ENCODE measurements at places on chromosomes 1 and 21. TPM values are rescaled to one million over a fixed set of nuclear protein-coding genes. Genes with fewer than 3 reads are reported as not detected.

DNA sequence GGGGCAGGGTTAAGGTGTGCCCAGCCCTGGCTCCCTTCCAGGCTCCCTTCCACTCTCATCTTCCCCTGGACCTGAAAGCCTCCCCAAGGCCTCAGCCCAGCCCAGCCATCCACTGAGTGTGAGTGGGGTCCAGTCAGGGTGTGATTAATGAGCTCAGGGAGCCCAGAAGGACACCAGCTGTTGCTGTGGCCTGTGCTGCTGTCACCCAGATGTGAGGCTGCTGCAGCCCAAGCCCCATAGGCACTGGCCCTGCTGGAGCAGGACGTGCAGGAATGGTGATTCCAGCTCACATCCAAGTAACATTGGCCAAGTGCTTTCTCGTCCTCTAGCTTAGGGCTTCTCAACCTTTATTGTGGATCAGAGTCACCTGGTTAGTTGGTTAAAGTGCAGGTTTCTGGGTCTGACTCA is 77.6 kb downstream of the EPHB2 start:
- no peak overlapping the region for H3K27ac ChIP-seq
- no peak overlapping the region for H3K4me3 ChIP-seq
- no peaks in the 10 kb centered on the region for H3K27me3 ChIP-seq
- H3K4me1 ChIP-seq = no peaks in the 10 kb centered on the region
- no peaks in the 10 kb centered on the region for H3K36me3 ChIP-seq

GRCh38 chr1:24769656-24770651 is 24.7 kb downstream of the CLIC4 start:
- H3K4me1 ChIP-seq = no peaks in the 10 kb centered on the region
- no peaks in the 10 kb centered on the region for H3K27me3 ChIP-seq
- peak overlapping the region; percentile 85 for H3K27ac ChIP-seq
- no peak for DNase-seq

- no peaks in the 10 kb centered on the region for H3K27me3 ChIP-seq
- DNase-seq = no peak
- H3K4me1 ChIP-seq = no peaks in the 10 kb centered on the region
- no peak overlapping the region for H3K4me3 ChIP-seq
Measured at GRCh38 chr1:169511316-169512005, 25.7 kb upstream of the SLC19A2 start.

DNA sequence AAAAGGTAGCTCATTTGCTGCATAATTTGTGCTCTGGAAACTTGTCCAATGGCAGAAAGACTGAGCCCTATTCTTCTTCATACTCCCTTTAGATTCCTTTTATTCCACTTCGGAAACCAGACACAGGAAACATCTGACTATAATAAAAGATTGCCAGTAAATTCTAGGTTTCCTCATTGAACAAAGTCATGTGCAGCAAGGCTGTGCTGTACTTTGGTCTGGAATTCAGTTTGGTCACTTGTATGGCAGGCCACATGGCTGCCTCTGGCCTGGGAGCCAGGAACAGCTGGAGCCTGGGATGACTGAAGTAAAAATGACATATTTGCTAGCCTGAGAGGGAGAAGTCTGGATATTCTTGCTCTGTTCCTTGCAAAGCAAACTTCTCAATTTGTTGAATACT is 79.6 kb downstream of the ST3GAL3 start:
- no peaks in the 10 kb centered on the region for H3K4me1 ChIP-seq
- H3K36me3 ChIP-seq = no peaks in the 10 kb centered on the region
- no peak for DNase-seq
- no peaks in the 10 kb centered on the region for H3K27me3 ChIP-seq
- no peak overlapping the region for H3K4me3 ChIP-seq

DNA sequence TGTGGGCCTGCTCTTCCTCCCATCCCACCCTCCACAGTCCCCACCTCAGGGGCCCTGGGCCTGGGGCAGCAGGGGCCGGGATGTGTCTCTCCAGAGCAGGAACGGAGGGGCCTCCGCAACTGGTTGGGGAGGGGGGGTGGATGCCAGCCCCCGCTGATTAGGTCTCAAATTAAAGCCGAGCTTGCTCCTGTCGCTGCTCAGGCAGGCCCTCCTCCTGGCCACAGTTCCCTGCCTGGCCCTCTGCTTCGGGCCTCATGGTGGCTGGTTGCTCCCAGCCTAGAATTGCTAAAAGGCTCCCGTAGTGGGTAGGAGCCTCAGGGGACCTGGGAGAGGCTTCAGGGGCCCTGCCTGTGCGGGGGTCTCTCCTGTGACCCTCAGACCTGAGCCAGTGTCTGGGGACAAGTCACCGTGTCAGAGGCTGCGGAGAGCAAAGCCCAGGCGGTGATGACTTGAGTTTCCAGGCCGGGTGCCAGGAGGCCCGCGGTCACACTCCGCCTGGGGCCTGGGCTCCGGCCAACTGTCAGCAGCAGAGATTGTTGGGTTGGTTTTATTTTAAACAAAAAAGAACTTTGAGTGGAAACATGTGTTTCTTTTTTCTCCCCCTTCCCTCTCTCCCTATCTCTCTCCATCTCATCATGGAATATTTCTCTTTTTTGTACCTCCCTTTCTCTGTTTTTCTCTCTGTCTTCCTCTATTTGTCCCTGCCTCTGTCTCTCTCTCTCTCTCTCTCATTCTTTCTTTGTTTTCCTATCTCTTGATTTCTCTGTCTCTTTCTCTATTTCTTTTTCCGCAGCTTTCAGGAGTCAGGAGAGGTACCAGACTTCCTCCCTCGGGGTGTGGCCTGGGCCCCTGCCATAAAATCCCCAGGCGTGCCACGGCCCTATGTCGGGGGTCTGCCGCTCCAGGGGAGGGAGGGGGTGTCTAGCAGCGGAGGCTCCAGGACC is 20.0 kb upstream of the EPHA2 start:
- H3K36me3 ChIP-seq = no peaks in the 10 kb centered on the region
- H3K27ac ChIP-seq = peak overlapping the region; percentile 95
- no peak for DNase-seq
- peaks cover 43% of the 10 kb centered on the region for H3K4me1 ChIP-seq
- H3K27me3 ChIP-seq = no peaks in the 10 kb centered on the region

DNA sequence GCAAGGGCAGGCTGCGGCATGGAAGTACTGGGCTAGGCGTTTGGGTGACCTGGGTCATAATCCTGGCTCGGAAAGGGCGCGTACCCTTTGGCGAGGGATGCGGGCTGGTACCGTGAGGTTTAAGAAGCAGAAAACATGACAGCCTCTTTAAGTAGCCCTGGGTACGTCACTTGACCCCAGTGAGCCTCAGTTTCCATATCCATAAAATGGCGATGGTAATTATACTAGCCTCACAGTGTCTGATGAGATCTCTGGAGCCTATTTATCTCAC is 700 bp downstream of the PIGV start:
- no peaks in the 10 kb centered on the region for H3K27me3 ChIP-seq
- H3K36me3 ChIP-seq = no peaks in the 10 kb centered on the region
- DNase-seq = no peak
- H3K27ac ChIP-seq = peak overlapping the region; percentile 99
- peaks cover 8% of the 10 kb centered on the region for H3K4me1 ChIP-seq

GRCh38 chr1:62198781-62199125 is 4.1 kb downstream of the L1TD1 start:
- no peak overlapping the region for H3K4me3 ChIP-seq
- no peak overlapping the region for H3K27ac ChIP-seq
- H3K27me3 ChIP-seq = peaks cover 13% of the 10 kb centered on the region
- no peak for DNase-seq

GRCh38 chr1:61005614-61006580 is 76.5 kb upstream of the NFIA start:
- H3K4me1 ChIP-seq = no peaks in the 10 kb centered on the region
- H3K27ac ChIP-seq = peak overlapping the region; percentile 35
- no peaks in the 10 kb centered on the region for H3K27me3 ChIP-seq
- no peaks in the 10 kb centered on the region for H3K36me3 ChIP-seq

DNA sequence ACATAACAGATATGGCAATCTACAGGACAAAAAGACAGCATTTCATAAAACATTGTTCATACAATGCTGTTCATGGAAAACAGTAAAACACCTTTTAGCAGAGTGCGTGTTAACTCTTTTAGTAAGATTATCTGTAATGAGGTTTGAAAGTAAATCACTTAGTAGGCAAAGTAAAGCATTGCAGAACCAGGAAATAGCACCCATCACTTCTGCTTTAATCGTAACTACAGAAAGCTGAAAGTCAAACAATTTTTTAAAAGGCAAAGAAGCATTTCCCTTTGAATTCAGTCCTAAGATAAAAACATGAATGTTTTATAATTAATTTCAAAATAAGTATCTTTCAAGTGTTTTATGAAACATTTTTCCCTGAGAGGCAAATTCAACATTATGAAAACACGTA is 63.3 kb upstream of the RNF11 start:
- H3K36me3 ChIP-seq = no peaks in the 10 kb centered on the region
- no peak overlapping the region for H3K27ac ChIP-seq
- DNase-seq = no peak

- H3K27me3 ChIP-seq = no peaks in the 10 kb centered on the region
- DNase-seq = no peak
- H3K4me3 ChIP-seq = no peak overlapping the region
- no peaks in the 10 kb centered on the region for H3K36me3 ChIP-seq
- H3K4me1 ChIP-seq = no peaks in the 10 kb centered on the region
Measured at GRCh38 chr1:101971304-101971703, 25.4 kb downstream of the OLFM3 start.

DNA sequence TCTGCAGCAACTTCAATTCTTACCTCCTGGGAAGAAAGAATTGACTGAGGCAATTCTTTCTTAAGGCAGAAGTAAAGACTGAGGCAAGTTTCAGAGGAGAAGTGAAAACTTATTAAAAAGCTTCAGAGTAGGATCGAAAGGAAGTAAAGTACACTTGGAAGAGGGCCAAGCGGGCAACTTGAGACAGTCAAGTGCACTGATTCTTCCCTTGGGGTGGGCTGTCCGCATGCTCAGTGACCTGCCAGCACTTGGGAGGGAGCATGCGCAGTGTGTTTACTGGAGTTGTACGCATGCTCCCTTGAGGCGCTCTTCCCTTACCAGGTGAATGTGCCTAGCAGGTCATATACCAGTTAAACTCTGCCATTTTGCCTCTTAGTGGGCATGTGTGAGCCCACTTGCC is 55.3 kb upstream of the NBPF3 start:
- no peak overlapping the region for H3K4me3 ChIP-seq
- H3K36me3 ChIP-seq = no peaks in the 10 kb centered on the region
- no peaks in the 10 kb centered on the region for H3K27me3 ChIP-seq
- H3K27ac ChIP-seq = no peak overlapping the region
- DNase-seq = no peak

DNA sequence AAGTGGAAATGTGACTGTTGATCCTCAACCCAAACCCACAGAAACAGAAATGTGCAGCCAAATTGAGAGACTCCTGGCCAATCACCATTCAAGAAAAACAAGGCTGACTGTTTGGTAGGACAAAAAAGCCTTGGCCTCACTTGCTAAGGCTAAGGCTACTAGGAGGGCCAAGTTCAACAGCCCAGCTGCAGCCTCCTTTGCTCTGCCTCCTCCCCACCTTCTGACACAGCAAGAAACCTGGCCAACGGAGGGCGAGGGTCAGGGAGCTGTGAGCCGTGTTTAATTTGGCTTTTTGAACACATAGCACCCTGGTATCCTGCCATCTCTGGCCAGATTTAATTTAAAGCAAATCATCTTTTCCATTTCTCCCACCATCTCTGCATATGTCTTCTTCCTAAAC is 165.8 kb upstream of the RAB4A start:
- H3K27me3 ChIP-seq = no peaks in the 10 kb centered on the region
- H3K36me3 ChIP-seq = no peaks in the 10 kb centered on the region
- no peak for DNase-seq
- no peak overlapping the region for H3K4me3 ChIP-seq

DNA sequence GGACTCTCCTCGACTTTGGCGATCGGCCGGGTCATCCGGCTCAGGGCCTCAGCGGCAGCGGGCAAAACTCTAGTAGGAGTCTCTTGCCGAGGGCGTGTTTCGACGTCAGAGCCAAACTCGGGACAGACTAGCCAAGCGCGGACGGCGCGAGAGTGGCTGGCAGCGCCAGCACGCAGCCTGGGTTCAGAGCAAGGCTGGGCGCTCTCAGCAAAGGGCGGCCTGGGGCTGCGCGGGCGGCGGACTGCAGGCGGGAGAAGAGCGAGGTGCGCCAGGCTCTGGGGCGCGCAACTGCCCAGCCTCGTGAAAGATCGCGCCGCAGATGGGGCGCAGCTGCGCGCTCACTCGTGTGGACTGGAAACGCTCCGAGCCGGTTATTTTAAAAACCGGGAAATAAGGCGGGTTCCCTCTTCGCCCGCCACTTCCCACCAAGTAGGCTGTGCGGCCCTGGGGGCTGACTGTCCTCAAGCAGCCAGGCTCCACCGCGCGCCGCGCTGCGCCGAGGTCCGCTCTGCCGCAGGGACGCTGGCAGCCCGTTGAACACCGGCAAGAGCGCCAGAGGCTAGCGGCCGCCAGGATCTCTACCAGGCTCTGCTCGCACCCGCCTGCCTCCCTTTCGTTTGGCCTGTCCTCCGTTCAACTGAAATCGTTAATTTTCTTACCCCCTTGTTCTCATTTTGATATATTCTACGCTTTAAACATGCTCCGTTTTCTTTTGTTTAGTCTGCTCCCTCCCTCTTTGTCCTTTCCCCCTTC is 2.4 kb downstream of the ALX3 start:
- no peak overlapping the region for H3K4me3 ChIP-seq
- H3K4me1 ChIP-seq = no peaks in the 10 kb centered on the region
- no peaks in the 10 kb centered on the region for H3K36me3 ChIP-seq
- DNase-seq = no peak
- H3K27me3 ChIP-seq = peaks cover 55% of the 10 kb centered on the region

DNA sequence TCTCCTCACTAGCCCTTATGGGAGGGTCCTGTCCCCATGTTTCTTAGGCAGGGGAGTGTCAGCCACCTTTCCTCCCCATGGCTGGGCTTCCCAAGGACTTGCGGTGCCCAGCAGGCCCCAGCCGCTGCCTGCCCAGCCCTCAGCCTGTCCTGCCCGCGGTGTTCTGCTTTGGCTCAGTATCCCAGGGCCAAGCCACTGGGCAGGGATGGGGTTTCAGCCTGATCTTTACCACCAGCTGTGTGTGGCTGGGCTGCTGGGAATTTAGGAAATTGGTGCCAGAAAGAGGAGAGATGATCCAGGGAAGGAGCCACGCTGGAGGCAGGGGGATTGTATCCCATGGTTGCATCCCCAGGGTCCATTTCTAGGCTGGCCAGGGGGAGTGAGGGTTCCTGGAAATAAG is 6.9 kb upstream of the IGFN1 start:
- H3K36me3 ChIP-seq = no peaks in the 10 kb centered on the region
- DNase-seq = no peak
- H3K27me3 ChIP-seq = no peaks in the 10 kb centered on the region
- no peak overlapping the region for H3K4me3 ChIP-seq
- no peaks in the 10 kb centered on the region for H3K4me1 ChIP-seq

- H3K36me3 ChIP-seq = no peaks in the 10 kb centered on the region
- no peaks in the 10 kb centered on the region for H3K27me3 ChIP-seq
- H3K4me1 ChIP-seq = no peaks in the 10 kb centered on the region
- DNase-seq = no peak
- no peak overlapping the region for H3K27ac ChIP-seq
- H3K4me3 ChIP-seq = no peak overlapping the region
Measured at GRCh38 chr21:31503939-31504338, 155.6 kb upstream of the SOD1 start.

Gene CIART
- 4.3 TPM for total RNA-seq

Gene NMNAT1
- total RNA-seq = 6.6 TPM

Gene SLAMF9
- total RNA-seq = not detected

Gene NBPF10
- 3.6 TPM for total RNA-seq

Gene GPR25
- not detected for total RNA-seq

Gene A3GALT2
- not detected for total RNA-seq

Gene LCE1E
- total RNA-seq = not detected

Gene GBP6
- total RNA-seq = not detected

Gene LENEP
- not detected for total RNA-seq
